Stimulated activated CD4-positive, alpha-beta T cell treated with anti-CD3 and anti-CD28 coated beads, Interleukin-2, amount 100 ng/mL, for 24 hours (primary cell): ENCODE measurements at places on chromosomes 12 and 14.

DNA sequence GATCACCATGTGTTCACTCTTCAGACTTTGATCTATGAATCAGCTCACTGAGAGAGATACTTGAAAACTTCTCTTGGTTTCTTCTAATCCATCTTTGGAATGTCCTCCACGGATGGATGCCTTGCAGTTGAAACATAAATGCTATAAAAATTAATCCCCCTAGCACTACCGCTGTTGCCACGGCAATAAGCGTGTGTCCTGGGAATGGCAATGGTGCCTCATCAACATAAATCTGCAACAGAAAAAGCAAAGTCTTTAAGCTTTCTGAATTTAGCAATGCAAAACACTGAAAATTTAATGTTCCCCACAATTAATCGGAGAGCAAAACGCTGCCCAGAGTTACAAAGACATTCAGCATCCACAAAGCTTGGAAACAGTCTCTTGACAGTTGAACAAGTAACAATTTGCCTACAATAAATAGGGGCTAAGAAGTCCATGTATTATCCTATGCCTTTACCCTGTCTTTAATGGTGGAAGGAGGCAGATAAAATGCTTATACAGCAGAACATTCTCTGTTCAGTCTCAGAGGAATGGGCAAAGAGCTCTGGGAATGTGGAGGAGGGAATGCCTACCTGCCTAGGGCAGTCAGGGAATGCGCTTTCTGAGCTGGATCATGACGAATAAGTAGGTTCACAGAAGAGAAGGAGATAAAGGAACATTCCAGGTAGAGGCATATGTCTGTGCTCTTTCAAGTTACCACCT lies 70.9 kb upstream of the PPP4R3A start:
- DNase-seq = no peak

- no peak for DNase-seq
These were observed 48.2 kb downstream of the NAV3 start for GRCh38 chr12:77878901-77879300.

GRCh38 chr12:19171731-19172130 lies 42.2 kb downstream of the PLEKHA5 start:
- DNase-seq = no peak

DNA sequence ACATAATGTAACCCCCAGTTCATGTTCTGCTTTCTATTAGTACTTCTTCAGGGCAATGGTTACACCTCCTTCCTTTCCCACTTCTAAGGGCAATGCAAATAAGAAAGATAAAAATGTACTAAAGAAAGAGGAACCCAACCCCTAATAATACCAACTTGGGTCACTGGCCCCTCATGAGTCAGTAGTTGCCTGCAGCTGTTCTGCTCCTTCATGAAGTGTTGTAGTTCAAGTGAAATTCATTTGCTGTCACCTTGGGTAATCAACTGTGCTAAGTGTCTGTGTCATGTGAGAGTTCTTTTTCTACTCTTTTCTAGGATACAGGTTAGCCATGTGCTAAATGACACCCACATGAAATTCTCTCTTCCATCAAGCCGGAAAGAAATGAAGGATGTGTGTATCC lies 91.8 kb downstream of the PLXNC1 start:
- no peak for DNase-seq

DNA sequence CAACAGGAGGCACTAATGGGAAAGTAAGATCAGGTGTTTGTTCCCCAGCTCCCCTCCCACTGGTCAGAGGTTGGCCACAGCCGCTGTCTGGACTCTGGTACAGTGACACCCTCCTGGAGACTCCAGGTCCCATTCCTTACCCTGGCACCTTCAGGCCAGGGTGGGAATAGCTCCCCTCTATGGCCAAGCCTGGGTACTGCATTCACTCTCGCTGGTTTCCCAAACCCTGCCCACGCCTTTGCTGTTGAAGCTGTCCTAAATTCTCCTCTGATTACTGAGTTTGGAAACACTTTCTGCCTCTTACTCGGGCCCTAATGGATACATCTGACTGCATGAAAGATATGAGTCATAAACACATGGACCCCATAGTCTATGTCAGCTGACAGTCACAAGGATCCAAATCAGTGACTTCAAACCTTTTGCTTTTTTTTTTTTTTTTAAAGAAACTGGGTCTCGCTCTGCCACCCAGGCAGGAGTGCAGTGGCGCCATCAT lies 17.9 kb downstream of the HRK start:
- DNase-seq = peak; percentile 16

DNA sequence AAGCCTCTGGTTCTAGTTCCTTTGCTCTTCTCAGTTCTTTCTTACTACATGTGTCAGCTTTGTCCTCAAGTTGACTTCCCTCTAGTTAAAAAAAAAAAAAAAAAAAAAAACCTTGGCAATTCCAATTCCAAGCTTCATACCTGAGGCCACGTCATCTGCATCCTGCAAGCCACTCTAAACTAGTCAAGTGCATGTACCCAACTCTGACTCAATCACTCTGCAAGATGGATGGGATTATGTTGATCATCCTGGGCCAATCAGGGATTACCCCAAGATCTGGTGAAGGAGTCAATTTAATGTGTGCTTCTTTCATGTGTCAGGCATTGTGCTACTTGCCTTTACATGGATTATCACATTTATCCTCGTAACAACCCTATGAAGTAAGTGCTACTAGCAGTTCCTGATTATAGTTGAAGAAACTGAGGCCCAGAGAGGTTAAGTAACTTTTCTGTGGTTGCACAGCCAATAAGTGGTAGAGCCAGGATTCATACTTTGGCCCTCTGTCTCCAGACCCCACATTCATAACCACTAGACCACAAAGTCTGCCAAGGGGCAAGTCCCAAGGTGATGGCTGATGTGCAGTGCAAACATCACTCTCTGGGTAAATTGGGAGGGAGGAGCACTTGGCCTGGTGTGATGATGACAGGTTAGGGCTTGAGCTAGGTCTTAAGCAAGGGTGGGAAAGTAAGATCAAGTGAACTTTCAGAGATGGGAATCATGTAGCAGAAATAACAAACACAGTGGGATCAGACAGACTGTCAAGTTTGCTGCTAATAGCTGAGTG lies 17.3 kb upstream of the CCND2 start:
- DNase-seq = no peak

- no peak for DNase-seq
These were observed 157.4 kb upstream of the FOXN3 start for GRCh38 chr14:89574420-89574819.

DNA sequence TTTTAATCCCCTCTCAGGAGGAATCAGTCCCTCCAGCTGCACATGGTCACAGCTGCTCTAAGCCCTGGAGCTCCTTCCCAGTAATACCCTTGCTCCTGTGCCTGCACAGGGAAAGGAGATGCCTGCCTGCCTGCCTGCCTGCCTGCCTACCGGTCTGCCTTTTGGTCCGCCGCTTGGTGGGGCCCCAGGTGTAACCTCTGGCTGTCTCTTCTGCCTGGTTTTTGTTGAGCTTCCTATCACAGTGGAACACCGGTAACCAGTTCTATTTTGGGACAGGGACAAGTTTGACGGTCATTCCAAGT lies 99.8 kb downstream of the DAD1 start:
- DNase-seq = no peak

- DNase-seq = no peak
These were observed 21.6 kb upstream of the AMN start for GRCh38 chr14:102900631-102901571.

DNA sequence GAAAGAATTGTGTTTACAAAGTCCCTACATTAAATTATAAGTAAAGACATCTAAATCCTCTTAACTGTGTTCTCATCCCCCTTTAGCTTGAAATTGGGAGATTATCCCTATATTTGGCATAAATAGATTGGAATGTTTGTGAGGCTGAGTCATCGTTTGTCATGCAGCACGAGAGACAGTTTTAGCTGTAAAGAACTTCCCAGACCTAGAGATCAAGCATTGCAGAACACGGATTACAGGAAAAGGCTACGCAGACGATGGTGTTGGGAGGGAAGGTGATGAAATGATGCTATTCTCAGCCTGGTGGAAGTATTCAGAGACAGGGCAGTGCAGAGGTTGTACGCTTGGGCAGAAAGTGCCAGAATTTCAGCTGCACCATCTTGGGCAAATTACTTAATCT lies 93.8 kb downstream of the PTPRB start:
- DNase-seq = no peak

DNA sequence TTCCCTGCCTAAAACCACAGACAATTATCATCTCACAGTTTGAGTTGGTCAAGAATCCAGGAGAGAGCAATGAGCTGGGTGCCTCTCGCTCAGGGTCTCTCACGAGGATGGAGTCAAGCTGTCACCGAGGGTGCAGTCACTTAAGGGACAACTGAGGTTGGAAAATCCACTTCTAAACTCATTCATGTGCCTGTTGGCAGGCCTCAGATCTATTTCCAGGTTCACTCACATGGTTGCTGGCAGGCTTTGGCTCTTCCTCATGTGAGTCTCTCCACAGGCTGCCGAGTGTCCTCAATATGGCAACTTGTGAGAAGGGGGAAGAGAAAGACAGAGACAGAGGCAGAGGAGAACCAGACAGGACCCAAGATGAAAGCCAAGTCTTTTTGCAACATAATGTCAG lies 10.5 kb upstream of the OR10P1 start:
- DNase-seq = no peak

DNA sequence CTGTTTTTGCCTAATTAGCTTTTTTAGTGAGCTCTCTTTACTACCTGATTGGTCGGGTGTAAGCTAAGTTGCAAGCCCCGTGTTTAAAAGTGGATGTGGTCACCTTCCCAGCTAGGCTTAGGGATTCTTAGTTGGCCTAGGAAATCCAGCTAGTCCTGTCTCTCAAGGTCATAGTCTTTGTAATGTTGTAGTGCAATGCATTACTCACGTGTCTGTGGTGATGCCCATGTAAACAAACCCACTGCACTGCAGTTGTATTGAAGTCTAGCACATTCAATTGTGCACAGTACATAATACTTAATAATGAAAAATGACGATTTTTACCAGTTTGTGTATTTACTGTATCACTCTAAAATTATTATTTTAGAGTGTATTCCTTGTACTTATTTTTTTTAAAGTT lies 335.5 kb downstream of the NUAK1 start:
- no peak for DNase-seq

GRCh38 chr12:111271674-111272418 lies 97.0 kb downstream of the PHETA1 start:
- DNase-seq = no peak

DNA sequence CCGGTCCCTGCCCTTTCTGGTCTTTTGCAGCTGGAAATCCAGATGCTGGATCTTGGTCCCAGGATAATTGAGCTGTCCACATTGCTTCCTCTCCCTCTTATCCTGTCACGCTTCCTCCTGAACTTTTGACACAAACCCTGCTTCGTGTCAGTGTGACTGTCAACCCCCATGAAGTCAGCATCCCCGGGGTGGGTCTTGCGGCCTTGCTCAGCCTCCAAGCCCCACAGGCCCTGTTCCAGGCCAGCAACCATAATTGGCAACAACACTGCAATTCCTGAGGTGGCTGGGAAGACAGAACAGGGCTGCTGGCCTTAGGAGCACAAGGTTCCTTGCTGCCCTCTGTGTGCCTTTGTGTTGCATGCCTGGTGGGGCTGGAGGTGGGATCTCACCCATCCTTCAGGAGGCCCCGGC lies 74.9 kb downstream of the NTF3 start:
- DNase-seq = no peak

- DNase-seq = no peak
These were observed 64.9 kb downstream of the TMX1 start for GRCh38 chr14:51304941-51305340.

- DNase-seq = no peak
These were observed 12.9 kb downstream of the PHLDA1 start for GRCh38 chr12:76018672-76019071.

GRCh38 chr12:3046441-3047200 lies 30.6 kb upstream of the TSPAN9 start:
- no peak for DNase-seq

DNA sequence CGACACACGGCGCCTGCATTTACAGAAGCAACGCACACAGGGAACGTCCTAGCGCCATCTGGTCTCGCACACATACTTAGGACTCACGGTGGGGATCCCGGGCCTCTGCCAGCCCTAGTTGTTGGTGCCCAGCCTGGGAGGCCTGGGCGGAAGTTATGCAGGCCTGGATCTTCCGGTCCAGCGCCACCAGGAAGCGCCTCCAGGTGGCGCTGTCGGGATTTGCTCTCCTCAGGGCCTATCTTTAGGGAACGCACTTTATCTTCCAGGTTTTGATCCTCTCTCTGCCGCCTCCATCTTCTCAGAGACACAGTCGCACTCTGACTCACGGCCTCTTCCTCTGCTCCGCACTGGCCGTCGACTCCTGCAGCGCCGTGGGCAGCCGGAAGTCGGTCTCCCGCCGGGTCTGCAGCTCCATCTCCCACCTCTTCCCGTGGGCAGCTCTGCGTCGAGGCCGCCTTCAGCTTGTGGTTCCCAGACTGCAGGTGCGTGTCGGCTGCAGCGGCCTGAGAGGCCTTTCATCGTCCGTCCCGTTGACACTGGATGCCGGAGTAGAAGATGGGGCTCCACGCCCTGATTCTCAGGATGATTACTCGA lies 760.4 kb downstream of the TMEM121 start:
- DNase-seq = peak; percentile 41

- DNase-seq = no peak
These were observed 168.7 kb upstream of the RPL10L start for GRCh38 chr14:46820291-46820690.

DNA sequence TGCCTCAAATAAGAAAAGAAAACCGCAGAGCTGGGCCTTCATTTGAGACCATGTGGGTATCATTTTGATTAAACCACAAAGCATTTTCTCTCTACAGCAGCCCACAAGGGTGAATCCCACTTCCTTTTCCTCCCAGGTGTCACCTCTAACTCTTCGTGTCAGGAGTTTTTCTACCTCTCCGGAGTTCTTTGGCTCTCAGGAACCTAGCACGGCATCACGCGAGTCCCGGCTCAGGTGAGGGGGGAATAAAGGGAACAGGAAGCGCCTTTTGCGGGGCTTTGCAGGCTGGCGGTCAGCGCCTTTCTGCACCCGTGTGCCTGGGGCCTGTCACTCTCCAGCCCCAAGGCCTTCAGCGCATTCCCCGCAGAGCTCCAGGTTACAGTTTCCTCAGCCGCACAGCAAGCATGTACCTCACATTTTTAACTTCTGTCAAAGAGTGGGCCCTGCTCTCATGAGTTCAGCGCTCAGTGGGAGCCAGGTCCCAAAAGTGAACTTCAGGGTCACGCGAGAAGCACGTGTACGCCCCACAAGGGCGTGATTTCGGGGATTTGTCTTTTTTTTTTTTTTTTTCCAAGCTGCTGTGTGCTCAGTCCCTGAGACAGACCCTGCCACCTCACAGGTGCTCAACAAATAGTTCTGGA lies 740 bp upstream of the PRPF40B start:
- DNase-seq = peak; percentile 48

GRCh38 chr14:105385322-105385637 lies 13.1 kb upstream of the TEX22 start:
- DNase-seq = no peak

GRCh38 chr14:58291646-58292045 lies 6.7 kb upstream of the ARID4A start:
- no peak for DNase-seq

- no peak for DNase-seq
These were observed 47.9 kb downstream of the TMEM117 start for GRCh38 chr12:43883748-43884147.

DNA sequence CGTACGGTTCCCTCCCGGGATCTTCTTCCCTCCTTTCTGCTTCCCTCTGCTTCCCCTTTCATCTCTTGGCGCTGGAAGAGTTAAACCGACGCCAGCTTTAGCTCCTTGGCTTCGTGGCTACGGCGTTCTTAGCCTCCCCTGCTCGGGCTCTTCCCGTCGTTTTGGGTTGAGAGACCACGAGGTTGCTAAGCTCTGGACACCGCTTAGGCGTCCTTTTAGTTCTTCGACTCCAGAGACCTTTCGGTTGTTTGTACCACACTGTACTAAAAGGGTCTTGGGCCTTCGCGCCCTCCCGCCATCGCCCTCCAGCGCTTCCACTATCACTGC lies 545 bp downstream of the CPSF2 start:
- no peak for DNase-seq
